ENCODE measurements at places on chromosomes 16 and 17. TPM values are rescaled to one million over a fixed set of nuclear protein-coding genes. Genes with fewer than 3 reads are reported as not detected.

DNA sequence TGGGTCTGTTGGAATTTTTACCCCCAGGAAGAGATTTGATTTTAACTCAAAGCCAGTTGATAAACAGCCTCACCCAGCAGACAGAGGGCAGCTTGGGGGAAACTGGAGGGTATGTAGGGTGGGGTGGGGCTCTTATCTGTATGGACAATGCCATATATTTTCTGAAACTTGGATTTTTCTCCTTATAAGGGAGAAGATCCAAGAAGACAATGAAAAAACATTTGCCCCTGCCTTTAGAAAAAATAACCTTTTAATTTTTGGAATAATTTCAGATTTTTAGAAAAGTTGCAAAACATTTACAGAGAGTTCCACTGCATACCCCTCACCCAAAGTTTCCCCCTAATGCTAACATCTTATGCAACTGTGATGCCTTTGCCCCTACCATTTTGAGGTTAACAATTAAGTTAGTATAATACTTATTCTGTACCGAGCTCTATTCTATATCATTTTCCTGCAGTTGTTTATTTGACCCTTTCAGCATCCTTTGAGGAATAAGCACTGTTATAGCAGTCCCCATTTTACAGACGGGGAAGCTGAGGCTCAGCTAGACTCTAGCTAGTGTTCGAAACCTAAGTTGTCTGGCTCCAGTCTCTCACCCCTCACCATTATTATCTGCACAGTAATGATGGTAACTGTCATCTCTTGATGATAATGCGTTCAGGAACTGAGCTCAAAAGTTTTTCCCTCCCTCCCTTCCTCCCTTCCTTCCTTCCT, 66.4 kb downstream of the PRKCB start:
- no peak overlapping the region for H3K4me3 ChIP-seq
- no peaks in the 10 kb centered on the region for H3K4me1 ChIP-seq
- H3K36me3 ChIP-seq: no peaks in the 10 kb centered on the region
- H3K27me3 ChIP-seq: no peaks in the 10 kb centered on the region

Gene PDE6G
- not detected for total RNA-seq

- no peaks in the 10 kb centered on the region for H3K36me3 ChIP-seq
- H3K27me3 ChIP-seq: no peaks in the 10 kb centered on the region
- no peaks in the 10 kb centered on the region for H3K4me1 ChIP-seq
These were observed 326.6 kb downstream of the PHKB start for GRCh38 chr16:47787696-47788095.

Gene APPBP2
- 26.3 TPM for total RNA-seq

Gene RNF222
- 8.1 TPM for total RNA-seq

DNA sequence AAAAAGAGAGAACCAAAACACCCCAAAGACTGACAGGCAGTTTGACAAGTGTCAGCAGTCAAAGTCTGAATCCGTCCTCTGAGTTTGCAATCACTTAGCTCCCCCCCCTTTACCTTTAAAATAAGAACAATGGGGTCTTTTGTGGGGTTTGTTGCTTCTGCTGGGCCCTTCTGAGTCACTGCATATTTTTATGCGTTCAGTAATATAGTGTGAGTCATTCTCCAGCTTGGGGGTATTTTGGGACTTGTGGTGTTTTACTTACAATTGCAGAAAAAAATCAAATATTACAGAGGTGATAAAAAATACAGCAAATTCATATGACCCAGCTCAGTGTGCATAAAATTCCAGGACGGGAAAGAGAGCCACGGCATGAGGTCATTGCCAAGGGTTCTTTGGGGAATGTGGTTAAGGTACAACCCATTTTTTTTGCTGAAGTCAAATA, 120.1 kb downstream of the CYLD start:
- no peak overlapping the region for H3K27ac ChIP-seq
- H3K27me3 ChIP-seq: no peaks in the 10 kb centered on the region
- no peak for DNase-seq
- no peaks in the 10 kb centered on the region for H3K4me1 ChIP-seq
- no peak overlapping the region for H3K4me3 ChIP-seq

DNA sequence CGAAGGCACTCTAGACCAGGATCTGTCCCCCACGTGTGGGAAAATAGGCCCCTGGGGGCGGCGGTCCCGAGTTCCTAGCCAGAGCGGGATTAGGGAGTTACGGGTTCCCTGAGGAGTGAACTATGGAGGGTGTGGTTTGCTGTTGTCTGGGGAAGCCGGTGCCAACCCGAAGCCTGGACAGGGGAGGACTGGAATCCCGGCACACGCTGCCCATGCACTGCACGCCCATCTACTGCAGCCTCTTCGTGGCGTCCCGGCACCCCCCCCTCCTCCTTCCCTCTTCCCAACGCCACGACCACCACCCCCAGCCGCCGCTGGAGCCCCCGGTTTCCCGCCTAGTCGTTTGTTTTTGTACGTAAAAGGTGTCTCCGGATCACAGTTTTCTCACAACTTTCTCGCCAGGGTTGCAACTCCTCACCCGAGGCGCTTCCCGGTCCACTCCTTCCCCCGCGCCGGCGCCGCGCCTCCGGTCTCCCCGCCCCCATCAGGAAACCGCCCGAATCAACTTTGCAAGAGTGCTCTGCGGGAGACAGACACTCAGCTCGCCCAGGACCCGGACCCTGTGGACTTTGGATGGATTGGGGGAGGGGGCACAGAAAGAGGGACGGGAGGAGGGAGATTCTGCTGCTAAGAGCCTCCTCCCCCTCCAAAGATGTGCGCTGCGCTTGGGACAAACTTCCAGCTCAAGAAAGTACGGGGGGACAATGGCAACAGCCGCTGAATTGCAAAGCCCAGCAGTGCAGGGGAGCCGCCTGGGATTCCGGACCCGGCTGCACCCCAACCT, 1.4 kb upstream of the LHX1 start:
- H3K27ac ChIP-seq: no peak overlapping the region
- peaks cover 78% of the 10 kb centered on the region for H3K4me1 ChIP-seq
- peak overlapping the region; percentile 43 for H3K4me3 ChIP-seq
- H3K36me3 ChIP-seq: no peaks in the 10 kb centered on the region
- peaks cover 100% of the 10 kb centered on the region for H3K27me3 ChIP-seq
- DNase-seq: no peak

DNA sequence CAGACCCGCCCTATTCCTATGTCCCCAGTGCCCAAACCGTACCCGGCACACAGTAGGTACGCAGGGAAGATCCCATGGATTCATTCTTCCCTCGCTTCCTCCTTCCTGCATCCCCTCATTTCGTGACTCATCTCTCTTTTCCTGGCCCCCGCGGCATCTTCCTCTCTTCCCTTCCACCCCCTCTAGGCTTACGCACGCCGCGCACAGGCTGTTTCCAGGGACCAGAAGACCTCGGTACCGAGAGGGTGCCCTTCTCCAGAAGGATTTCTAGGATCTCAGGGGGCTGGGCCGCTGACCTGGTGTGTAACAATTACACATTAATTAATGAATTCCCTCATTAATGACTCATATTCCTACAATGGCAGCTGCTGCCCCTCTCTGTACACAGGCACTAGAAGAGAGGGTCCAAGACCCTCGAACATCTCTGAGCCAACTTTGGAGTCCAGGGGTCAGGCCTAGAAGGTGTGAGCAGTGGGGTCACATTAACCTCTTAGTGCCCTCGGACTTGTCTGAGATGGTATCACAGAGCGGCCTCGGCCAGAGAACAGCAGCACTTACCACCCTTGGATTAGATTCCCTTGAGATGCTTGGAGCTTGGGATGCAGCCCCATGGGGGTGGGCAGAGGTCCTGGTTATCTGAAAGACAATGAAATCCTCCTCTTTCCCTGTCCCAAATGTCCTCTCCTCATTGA, 16.8 kb upstream of the PLLP start:
- H3K27ac ChIP-seq: peak overlapping the region; percentile 60
- H3K4me3 ChIP-seq: no peak overlapping the region
- peaks cover 12% of the 10 kb centered on the region for H3K4me1 ChIP-seq
- H3K36me3 ChIP-seq: no peaks in the 10 kb centered on the region
- H3K27me3 ChIP-seq: no peaks in the 10 kb centered on the region

Gene NFATC2IP
- total RNA-seq: 17.4 TPM

Gene FDXR
- total RNA-seq: 46.4 TPM

- H3K27ac ChIP-seq: no peak overlapping the region
- H3K36me3 ChIP-seq: no peaks in the 10 kb centered on the region
- no peak overlapping the region for H3K4me3 ChIP-seq
- no peaks in the 10 kb centered on the region for H3K27me3 ChIP-seq
- no peaks in the 10 kb centered on the region for H3K4me1 ChIP-seq
These were observed 495.7 kb downstream of the SHISA9 start for GRCh38 chr16:13397126-13397525.

DNA sequence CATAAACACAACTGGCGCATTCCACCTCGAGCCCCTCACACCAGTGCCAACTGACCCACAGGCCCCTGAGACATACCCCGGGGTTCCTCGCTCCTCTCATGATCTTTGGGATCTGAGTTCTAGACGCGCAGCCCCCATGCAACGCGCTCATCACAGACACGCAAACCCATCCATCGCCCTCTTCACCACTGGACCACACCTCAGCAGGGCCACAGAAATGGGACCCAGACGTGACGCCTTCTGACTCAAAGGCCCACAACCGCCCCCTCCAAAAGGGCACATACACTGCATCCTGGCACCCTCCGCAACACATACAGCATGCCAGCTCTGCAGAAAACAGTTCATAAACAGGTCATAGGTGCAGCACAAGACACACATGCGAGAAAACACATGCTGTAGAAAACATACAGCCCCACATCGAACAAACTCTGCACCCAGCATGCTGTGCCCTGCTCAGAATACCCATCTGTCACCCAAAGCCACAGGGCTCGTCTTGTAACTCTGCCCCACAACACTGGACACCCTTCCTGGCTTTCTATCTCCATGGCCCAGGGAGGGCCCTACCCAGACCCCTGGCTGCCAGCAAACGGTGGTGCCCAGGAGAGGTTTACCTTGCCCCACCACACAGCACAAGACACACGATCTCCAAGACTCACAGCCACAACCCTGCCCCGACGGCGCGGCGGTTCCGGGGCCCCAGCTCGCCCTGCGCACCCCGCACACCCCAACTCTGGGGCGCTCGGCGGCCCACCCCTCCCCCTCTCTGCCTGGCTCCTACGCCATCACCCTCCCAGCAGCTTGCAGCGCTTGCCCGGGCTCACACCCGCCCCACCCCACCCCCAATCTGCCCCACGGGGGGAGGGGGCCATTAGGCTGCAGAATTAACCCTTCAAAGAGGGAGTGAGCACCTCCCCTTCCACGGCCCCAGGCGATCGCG, 887 bp downstream of the ZBTB4 start:
- no peak for DNase-seq
- H3K27me3 ChIP-seq: no peaks in the 10 kb centered on the region
- no peaks in the 10 kb centered on the region for H3K36me3 ChIP-seq
- H3K4me1 ChIP-seq: peaks cover 45% of the 10 kb centered on the region

Gene NPIPA5
- total RNA-seq: 1.8 TPM

DNA sequence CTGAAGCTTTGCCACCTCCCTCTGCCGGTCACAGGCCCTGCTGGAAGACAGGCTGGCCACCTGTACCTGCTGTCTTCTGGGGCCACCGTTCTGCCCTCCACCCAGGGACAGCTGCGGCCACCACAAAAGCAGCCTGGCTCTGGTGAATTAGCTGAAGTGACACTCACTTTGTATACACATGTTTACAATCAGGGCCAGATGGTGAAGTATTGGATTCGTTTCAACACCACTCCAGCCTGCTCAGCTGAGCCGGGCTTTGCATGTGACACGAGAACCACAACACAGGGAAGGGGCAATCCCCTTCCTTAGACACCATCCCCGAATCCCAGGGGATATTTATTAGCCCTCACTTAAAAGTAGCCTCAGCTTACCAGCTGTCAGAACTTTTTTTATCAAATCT, 191.5 kb upstream of the RPL38 start:
- no peaks in the 10 kb centered on the region for H3K27me3 ChIP-seq
- H3K4me1 ChIP-seq: no peaks in the 10 kb centered on the region
- H3K36me3 ChIP-seq: no peaks in the 10 kb centered on the region
- H3K27ac ChIP-seq: no peak overlapping the region
- H3K4me3 ChIP-seq: no peak overlapping the region

- DNase-seq: no peak
- no peak overlapping the region for H3K4me3 ChIP-seq
- no peak overlapping the region for H3K27ac ChIP-seq
- no peaks in the 10 kb centered on the region for H3K27me3 ChIP-seq
These were observed 10.8 kb downstream of the NGFR start for GRCh38 chr17:49505854-49506253.

Gene ITGB3
- total RNA-seq: 7.2 TPM

Measured in esophagus squamous epithelium (tissue), 5 donors.